CD4-positive, alpha-beta T cell treated with Interleukin-15 for 1 hour (primary cell): ENCODE measurements at places on chromosomes 3 and 15.

GRCh38 chr3:124824286-124824915 lies 62.8 kb downstream of the ITGB5 start:
- no peak for DNase-seq

DNA sequence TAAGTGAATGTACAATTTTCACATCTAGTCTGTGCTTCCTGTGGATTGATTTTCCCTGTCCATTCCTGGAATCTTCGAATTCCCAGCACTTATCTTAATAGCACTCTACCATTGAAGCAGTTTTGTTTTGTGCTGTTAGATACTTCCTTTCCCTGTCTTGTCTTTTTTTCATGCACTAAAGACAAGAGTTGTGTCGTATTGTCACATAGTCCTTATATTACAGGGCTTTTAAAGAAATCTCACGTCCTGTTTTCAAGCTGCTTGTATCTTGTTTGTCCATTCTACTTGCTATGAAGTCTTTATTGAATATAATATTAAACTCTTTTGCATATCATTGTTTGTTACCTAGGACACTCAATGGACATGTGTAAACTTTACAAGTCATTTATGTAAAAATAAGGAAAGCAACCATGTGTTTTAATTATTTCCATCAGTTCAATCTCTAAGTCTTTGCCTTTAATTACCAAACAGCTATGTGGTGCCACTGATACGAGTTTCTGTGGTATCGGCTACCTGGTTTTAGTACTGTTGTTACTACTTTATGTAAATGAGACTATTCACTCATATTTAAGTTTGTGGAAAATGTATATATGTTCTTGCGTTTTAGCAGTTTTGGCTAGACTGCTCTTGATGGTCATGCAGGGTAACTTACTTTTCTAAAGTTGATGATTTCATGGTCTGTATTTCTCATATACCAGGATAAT lies 10.3 kb downstream of the PIK3CA start:
- DNase-seq, result no peak

DNA sequence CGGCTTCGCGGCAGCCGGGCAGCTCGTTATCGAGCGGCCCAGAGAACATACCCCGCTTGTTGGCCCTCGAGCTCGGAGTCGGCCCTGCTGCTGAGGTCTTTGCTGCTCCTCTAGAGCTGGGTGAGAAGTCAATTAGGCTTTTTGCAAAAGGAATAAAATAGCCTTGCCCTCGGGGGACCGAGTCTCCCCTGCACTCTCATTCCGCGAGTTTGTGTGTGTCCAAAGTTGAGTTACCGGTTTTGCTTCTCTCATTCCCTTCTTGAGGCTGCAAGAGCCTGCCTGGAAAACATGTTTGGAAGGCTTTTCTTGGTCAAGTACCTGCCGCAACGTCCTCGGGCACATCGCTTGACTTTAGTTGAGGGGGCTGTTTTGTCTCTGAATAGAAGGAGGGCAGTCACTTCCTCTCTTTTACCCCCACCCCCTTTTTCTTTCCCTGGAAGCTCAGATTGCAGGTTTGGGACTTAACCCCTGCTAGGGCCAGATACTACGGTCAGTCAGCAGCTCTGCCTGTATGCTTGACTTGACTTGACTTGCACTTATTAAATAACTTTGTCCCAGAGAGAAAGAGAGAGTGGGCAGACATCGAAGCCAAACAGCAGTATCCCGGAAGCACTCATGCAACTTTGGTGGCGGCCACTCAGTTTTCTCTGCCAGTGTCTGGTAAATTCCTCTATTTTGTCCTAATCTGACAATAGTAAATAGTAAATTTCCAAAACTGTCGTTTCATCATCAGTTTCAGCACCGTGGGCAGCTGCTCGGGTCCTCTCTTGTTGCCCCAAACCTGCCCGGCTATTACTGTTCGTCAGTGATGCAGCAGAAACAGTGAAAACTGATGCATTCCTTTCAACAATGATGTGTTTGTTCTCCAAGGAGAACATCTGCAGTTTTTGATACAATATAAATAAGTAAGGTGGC lies 609 bp downstream of the RNF13 start:
- no peak for DNase-seq

GRCh38 chr15:73891328-73892315 lies 18.3 kb downstream of the TBC1D21 start:
- no peak for DNase-seq

GRCh38 chr3:181326637-181327223 lies 337.2 kb upstream of the DNAJC19 start:
- no peak for DNase-seq
